ENCODE measurements at places on chromosomes 1 and 21. TPM values are rescaled to one million over a fixed set of nuclear protein-coding genes. Genes with fewer than 3 reads are reported as not detected.

- no peak for DNase-seq
These were observed 30.2 kb downstream of the LPAR3 start for GRCh38 chr1:84862810-84863251.

DNA sequence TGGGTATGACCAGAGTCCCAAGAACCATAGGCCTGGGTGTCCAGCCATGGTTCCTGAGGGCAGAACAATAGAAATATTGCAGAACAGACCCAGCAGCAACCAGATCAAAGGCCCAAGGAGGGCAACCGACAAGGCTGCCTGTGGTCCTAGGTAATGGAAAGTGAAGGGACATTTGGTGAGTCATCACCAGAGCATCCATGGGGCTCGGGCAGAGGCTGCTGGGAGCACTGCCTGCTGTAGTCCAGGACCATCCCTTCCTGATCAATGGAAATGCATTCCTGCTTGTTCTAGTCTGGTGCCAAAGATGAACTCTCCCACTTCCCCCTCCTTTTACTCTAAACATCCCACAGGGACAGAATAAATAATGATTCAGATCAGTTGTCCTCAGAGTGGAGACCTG, 172.8 kb upstream of the CACNA1E start:
- no peak for DNase-seq

DNA sequence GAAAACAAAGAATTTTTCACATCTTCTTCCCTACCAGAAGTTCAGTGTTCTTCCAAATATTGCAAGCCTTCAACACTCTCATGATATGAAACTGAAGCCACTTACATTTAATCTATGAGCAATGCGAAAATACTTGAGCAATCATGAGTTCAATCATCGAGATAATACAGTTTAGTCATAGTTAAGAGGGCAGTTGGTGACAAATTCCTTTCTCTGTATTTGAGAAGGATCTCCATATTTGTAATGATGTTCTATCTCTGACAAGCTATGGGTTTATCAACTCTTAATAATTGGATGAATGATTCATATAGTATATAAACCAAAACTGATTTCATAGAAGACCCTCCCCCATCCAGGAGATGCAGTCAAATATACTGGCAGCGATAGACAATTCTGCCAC, 29.7 kb upstream of the PYHIN1 start:
- DNase-seq = no peak

- no peak for DNase-seq
These were observed 40.5 kb downstream of the S100B start for GRCh38 chr21:46564391-46564790.

Gene EFNA1
- total RNA-seq = not detected

DNA sequence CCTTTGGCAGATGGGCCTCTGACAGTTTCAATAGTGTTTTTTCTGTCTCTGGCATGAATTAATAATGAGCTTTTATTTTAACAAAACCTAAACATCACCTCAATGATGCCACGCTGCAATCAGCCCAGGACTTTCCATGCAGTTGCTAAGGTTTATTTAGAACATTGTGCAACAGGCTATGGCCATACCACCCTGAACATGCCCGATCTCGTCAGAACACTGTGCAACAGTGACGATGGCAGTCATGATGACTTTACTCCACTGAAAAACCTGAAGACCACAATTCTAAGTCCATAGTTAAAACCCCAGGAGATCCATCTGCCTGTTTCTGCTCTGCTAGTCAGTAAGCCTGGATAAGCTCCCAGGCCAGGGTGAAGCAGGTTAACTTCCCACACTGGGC, 310.0 kb downstream of the PBX1 start:
- no peak for DNase-seq

- DNase-seq = no peak
These were observed 2208.6 kb downstream of the MRPL39 start for GRCh38 chr21:23398726-23399125.

DNA sequence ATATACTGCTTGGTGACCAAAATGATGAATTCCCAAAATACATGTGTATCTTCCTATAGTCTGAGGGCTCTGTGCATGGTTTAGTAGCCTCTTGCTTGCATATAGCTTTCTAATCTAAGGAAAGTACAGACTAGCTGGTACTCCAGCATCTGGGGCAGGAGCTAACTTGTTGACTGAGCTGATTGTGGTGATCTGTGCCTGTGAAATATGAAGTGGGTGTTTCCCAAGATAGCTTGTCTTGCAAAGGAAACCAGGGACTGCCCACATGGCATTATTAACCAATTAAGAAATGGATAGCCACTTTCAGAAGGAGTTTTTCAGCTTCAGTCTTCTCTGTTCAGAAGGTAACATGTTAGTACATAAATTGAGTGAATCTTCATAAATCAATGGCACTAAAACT, 219.8 kb downstream of the NEGR1 start:
- no peak for DNase-seq

Gene S100A1
- not detected for total RNA-seq

DNA sequence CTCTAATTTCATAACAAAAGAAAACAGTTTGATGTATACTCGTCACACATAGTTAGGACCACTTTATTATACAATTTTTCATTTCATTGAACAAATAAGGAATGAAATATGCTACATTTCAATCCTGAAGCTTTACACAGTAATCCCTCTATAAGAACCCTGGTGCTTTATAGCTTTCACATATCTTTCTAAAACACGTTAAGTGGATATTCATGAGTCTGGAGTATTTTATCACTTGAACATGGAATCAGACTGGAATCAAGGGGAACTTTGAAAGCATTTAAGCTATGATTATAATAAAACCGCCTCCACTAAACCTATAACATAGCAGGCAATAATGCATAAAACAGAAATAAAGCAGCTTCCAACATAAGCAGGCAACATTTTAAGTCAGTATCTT, 476.6 kb downstream of the COL11A1 start:
- no peak for DNase-seq

DNA sequence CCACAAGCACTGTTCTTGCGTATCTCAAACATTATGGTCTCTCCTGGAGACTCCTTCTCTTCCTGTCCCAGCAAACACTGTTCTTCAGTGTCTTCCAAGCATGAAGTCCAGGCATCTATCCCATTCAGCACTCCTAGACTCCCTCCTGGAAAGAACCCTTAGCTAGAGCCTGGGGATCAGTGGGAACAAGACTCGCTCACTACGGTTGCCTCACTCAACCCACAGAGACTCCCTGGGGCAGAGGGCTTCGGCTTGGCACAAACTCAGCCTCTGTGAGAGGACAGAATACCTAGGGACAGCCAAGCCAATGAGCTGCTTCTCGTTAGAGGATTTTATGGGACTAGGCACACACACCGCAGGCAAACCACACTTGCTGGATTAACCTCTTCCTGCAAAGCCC, 86.5 kb upstream of the IPO9 start:
- no peak for DNase-seq

DNA sequence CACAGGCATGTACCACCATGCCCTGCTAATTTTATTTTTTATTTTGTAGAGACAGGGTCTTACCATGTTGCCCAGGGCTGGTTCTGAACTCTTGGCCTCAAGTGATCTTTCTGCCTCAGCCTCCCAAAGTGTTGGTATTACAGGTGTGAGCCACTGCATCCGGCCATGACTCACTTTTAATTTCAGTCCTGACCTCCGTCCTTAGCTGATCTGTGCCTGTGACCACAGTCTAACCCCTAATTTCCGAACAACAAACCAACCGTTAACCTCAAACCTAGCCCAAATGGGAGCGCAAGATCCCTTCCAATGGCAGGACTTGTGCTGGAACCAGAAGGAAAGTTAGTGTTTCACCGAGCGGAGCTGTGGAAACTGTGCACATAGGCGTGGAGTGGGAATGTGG, 29.3 kb upstream of the MAN1C1 start:
- DNase-seq = no peak

GRCh38 chr1:218946147-218946546, 227.5 kb upstream of the LYPLAL1 start:
- no peak for DNase-seq

Gene IQGAP3
- total RNA-seq = 28.7 TPM

GRCh38 chr1:106548726-106549125, 507.7 kb upstream of the PRMT6 start:
- no peak for DNase-seq

Gene PALMD
- total RNA-seq = not detected

Gene PDE9A
- total RNA-seq = 22.4 TPM

Gene GPN2
- total RNA-seq = 46.6 TPM

Gene UBXN10
- 0.35 TPM for total RNA-seq
